Left forelimb (tissue), 1 donor: ENCODE measurements at places on chromosomes 4 and X.

DNA sequence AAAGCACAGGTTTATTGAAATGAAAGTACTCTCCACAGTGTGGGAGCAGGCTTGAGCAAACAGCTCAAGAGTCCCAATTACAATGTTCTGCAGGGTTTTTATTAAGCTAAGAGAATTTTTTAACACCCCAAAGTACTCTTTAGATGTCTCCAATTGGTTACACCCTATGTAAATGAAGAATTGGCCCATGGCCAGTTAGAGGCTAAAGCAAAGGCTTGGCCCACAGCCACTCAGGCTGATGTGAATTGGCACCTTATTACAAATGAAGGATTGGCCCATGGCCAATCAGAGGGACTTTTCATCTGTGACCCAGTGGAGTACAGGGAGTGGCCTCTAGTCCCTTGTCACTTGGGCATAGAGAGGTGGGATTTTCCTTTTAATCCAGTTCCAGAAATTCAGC is 30.1 kb upstream of the IQCM start:
- DNase-seq, result no peak

GRCh38 chr4:66558651-66559050 is 888.4 kb upstream of the EPHA5 start:
- no peak for DNase-seq

DNA sequence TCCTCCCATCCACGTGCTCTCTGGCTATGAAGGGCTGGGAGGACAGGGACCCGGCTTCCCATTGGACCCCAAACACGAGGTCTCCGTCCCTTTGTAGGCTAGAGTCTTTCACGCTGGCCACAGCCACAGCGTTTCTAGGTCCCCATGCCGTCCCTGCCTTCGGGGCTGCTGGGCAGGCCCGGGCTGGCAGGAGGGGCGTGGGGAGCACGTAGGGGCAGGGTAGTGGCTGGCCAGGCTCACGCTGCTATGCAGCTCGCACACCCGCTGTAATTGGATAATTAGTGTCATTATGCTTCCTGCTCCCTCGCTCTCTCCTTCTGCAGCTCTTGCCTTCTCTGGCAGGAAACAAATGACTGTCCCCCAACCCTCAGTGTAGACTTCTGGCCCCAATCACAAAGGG is 9.8 kb downstream of the ATP2B3 start:
- no peak for DNase-seq

GRCh38 chrX:115318139-115318538 is 28.6 kb downstream of the LUZP4 start:
- no peak for DNase-seq

DNA sequence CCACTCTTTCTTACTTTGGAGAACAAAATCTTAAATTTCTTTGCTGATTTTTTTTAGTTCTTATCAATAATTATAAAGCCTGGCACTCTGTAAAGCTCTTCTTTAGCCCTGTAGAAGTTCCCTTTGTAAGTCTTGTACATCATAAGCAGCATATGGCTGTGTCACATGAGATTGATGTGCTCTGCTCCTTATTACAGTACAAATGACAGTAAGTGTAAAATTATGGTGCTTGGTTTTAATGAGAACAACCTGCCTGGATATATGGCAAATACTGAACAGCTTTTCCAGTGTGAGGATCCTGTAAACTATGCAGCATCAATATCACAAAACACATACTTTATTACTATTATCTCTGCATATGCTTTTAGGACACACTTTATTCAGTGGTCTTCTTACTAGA is 145.9 kb upstream of the GNPDA2 start:
- no peak for DNase-seq
